ENCODE measurements at places on chromosomes 1 and 21.

- no peak for DNase-seq
Measured at GRCh38 chr1:82317671-82318070, 516.9 kb downstream of the ADGRL2 start.

DNA sequence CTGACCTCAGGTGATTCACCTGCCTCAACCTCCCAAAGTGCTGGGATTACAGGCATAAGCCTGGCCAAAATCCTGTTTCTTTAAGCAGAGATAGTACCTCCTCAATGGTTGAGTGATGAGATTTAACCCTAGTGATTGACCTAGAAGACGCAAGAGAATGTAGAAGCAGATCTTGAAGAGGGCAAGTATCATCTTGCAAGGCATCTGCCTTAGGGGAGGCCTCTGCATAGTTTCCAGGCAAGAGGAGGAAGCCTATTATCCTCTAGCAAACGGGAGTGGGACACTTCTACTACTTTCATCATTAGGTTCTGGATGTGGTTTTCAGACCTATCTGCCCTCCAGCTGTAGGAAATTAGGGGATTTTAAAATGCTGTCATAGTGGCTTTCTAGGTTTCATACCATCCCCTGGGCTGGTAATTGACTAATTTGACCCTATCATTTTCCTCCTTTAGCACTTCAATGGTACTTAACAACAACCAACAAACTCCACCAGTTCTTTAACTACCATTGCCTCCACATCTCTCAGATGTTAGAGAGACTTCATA is 10.0 kb upstream of the TRIM62 start:
- no peak for DNase-seq

DNA sequence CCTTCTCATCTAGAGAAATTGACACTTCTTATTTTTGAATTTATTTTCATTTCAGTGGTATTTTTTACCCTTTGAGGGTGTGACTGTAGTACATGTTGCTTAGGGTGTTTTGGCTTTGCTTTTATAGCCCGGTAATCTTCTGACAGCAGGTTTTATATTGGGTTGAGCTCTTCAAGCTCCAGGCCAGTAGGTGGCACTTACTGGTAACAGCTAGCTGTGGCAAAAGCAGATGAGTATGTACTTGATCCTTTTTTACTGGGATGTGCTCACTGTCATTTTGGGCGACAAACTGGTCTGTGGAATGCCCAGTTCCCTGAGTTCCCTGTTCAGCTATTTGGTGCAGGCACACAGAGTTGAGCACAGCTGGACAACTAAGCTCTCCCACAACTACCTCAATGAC is 916.2 kb upstream of the B3GALT2 start:
- DNase-seq = no peak

DNA sequence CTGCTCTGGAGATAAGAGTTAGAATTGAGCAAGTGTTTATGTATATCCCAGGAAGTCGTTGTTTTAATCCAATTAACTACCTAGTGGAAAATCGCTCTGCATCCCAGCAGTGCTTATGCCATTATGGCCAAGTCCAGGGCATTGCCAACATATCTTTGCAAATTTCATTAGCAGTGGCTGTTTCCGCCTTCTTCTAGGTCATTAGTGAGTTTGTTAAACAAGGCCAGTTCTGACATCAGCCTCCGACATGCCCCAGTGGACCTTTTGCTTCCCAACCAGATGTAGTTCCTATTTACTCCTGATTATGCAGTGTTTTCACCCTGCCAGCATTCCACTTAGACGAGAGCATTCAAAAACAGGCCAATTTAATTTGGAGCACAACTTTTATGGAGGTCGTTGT is 106.8 kb upstream of the FAM78B start:
- DNase-seq = no peak

DNA sequence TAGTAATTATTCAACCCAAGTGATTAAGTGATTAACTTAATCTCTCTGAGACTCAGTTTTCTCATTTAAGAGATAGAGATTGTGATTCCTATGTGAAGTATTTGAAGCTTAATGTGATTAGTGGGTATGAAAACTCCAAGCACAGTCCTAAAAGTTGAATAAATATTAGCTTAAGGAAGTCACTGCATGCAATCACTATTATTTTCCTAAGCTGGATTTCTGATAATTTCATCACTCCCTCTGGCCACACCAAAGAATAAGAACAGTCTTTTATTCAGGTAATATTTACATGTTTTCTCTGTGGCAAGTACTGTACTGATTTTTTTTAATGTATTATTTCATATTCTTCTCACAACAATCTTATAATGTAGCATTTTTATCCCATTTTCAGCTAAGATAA is 31.1 kb downstream of the CD55 start:
- no peak for DNase-seq

DNA sequence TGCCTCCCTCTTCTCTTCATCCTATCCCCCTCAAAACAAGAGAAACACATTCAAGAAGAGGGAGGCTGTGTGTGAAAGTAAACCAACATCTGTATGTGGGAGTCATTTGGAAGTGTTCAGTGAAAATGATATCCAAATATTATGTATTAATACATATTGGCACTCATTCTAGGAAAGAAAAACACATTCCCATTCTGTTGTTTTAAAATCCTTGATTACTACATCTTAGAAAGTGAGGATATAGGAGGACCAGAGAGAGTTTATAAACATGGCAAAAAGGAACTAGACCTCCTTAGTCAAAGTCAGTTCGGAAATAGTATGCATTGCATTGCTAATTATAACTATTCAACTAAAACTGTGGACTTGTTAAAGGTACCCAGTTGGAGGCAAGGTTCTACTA is 786.6 kb downstream of the ADGRL2 start:
- DNase-seq = no peak

DNA sequence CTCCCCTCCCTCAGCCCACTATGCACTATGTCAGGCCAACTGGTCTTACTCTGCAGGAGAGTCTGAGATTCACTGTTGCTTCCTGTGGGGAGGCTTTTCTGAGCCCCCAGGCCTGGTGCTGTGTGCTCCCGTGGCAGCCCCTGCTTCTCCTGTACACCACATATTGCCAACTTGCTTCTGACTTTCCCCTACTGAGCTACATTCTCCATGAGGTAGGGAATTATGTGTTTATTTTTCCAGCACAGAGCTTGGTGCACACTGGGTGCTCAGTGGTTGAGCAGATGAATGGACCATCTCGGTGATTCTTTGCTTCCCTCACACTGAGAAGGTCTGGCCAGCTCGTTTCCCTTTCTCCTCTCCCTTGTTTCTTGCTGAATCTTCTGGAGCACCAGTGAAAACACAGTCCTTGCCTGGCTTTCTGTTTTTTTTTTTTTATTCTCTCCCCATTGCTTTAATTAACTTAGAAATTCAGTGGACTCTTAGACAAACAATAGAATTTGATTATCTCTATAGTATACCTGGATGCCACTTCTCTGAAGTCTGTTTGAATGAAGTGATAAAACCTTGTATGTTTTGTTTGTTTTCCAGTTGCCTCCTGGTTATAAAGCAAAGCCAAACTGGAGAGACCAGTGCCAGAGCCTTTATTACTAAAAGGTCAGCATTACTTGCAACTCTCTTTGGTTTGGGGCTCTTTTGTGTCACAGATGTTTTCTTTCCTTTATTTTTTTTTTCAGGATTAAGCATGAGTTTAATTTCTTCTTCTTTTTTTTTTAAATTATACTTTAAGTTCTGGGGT is 50.3 kb upstream of the CNIH3 start:
- DNase-seq = no peak

DNA sequence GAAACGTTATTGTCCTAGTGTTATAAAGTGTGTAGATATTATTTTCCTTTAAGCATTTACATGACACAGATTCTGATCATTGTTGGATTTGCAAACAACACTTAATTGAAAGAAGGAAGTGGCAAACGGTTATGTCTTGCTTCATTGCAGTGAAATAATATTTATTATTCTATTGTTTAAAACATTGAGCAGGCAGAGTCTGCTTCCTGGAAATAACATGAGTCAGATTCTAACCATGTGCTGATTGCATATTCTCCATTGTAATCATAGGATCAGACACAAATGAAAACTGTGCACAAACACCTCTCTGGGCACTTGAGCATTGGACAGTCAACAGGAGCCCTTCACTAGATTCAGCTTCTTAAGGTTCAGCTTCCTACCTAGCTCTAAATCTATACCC is 46.8 kb upstream of the USP25 start:
- DNase-seq = no peak

DNA sequence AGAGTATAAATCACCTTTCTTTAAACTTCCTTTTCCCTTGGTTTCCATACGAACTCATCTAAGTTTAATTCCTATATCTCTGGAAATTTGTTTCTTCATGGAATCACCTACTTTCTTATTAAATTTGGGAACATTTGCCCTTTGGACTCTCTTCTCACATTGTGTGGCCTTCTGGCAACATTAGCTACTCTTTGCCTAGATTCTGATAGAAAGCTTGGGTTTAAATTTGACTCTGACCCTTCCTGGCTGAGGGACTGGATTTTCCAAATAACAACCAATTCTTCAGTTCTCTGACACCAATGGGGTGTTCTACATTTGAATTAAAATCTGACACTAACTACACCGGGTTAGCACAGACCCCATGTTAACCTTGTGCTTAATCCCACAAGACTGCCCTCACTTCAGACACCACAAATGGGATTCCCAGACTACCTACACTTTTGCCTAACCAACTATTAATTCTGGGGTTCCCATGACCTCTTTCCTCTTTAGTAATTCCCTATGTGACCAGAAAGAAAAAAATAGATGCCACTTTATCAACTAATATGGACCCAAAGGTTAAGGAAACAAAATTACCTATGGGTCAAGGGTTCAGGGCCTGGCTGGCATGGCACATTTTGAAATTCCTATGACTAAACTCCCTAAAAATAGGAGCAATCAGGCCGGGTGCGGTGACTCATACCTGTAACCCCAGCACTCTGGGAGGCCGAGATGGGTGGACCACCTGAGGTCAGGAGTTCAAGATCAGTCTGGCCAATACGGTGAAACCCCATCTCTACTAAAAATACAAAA is 9.7 kb upstream of the THEM4 start:
- no peak for DNase-seq

- DNase-seq = no peak
Measured at GRCh38 chr1:206586501-206587445, 25.5 kb downstream of the EIF2D start.

DNA sequence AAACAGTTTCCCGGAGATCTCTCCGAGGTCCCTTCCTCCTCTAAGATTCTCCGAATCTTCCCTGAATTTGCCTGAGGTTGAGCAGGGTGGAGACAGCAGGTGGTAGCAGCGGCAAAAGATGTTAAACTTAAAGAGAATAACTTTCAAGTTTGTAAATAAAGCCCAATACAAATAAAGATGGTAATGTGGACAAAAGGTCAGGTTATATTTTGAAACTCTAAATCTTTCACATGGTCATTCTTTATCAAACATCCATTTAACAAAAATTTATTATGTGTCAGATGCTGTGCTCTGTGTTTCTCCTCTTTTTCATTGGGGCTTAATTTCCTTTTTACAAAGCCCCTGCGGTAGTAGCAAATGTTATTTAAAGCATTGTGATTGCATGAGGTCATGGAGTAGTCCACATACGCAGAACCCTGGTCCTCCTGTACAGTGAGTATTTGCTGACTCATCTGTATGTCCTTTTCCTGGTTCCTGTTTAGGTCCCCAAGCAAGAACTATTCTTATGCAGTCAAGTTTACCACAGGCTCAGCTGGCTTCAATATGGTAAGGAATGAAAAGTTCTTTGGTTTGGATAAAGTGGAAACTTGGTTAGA is 119.2 kb downstream of the ITSN1 start:
- no peak for DNase-seq

DNA sequence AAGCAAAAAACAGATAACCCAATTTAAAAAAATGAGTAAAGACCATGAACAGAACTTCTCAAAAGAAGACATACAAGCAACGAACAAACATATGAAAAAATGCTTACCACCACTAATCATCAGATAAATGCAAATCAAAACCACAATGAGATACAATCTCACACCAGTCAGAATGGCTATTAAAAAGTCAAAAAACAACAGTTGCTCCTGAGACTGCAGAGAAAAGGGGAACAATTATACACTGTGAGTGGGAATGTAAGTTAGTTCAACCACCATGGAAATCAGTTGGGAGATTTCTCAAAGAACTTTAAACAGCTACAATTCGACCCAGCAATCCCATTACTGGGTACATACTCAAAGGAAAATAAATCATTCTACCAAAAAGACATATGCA is 131.6 kb downstream of the PTGER3 start:
- no peak for DNase-seq

- no peak for DNase-seq
Measured at GRCh38 chr1:224666913-224667312, 50.8 kb downstream of the CNIH3 start.

- DNase-seq = no peak
Measured at GRCh38 chr1:53460666-53461322, 1.6 kb downstream of the DMRTB1 start.

- DNase-seq = no peak
Measured at GRCh38 chr1:41440321-41441085, 44.0 kb downstream of the EDN2 start.

DNA sequence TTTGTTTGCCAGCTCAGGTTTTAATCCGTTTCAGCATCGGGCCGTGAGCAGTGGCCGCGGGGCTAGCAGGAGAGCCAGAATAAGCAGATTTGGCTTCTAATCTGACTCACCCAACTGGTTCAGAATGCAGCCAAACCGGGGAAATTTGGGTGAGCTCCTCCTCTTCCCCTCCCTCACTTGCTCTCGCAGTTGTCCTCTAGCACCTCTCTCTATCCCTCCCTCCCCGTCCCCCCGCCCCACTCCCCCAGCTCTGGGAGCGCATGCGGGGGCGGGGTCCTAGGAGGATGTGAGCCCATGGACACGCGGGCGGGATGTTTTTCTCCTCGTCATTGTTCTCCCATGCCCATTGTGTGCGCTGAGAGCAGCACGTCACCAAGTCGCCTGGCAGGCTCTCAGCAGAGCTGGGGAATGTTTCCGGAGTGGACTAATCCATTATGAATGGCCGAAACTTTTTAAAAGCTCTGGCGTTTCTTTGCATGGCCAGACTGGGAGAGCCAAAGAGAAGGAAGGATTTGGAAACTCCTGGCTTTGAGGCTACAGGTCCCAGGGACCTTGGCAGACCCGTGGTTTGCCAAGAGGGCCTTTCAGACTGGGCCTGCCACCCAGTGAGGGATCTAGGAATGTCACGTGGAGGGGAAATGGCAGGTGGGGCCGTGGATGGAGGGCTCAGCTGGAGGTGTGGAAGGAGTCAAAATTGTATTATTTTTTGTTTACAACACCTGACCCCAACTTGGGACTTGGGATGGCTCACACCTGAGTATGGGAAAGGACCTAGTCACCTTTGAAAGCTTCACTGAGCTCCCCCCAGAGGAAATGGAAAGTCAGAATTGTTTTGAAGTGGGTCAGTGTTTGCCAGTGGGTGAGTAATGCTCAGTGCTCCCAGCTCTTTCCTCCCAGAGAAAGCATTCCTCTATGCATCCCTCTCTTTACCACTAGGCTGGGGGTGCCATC is 39.2 kb downstream of the CDK18 start:
- no peak for DNase-seq

- DNase-seq = no peak
Measured at GRCh38 chr1:46342084-46342656, 1.6 kb downstream of the NSUN4 start.

- no peak for DNase-seq
Measured at GRCh38 chr1:14949270-14949835, 204.2 kb upstream of the TMEM51 start.

Data from stimulated activated CD4-positive, alpha-beta T cell treated with anti-CD3 and anti-CD28 coated beads, Interleukin-1b, Interleukin-23, amount 100 ng/mL, for 4 hours (primary cell).